ENCODE measurements at places on chromosomes 2 and 18.

DNA sequence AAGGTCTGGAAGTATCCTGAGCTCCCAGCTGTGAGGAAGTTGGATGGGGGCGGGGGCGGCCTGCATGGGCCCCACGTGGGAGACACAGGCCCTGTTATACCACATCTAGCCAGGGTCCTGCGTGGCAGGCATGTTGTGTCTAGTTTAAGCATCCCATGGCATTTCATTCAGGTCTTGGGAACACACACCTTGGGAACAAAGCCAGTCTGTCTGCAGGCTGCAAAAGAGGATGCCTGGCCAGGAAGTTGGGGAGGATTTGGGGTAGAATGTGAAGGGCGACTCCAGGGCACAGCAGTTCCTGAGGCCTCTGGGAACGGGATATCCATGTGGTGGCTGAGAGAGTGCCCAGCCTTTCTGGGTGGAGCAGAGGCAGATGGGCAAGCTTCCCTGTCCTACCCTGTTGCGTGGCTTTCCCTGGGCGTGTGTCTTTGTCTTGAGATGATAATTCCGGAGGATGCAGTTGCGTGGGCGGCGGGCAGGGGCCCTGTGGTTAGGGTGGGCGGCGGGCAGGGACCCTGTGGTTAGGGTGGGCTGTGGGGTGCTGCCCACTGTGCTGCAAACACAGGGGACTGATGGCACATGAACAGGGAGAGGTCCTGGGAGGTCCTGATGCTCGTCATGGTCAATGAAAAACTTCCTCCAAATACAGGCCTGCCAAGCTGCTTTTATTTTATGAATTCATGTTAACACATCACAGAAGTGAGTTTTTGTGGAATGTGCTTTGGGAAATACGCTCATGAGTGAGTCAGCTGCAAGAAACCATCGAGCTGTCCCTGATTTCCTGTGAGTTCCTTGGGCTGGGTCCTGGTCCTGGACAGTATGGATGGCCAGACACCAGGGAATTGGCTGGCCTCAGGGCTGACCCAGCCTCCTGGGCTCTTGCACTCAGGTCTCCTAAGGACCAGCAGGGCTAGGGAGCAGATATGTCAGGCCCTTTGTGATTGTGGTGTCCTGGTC, 90.0 kb upstream of the HS6ST1 start:
- no peak for DNase-seq

DNA sequence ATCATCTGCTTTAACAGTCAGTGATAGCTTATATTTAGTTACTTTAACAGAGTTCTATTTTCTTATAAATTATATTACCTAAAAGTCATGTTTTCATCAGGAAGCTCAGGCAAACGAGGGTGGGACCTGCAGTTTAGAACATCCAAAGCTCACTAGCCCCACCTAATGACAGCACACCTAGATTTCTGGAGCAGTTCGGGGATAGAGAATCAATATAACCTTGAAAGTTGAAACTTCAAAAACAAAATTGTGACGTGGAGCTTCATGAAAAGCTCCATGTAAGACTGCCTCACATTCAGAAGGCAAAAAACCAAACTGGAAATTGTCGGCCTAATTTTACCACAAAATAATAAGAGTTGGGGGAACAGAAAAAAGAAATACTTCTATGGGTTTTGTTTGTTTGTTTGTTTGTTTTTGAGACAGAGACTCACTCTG, 185.9 kb upstream of the CCDC150 start:
- DNase-seq: peak; percentile 21

GRCh38 chr2:234496835-234497593, at the start of gene ARL4C:
Gene ARL4C (minus strand): TSS chr2:234497081. CDS start chr2:234496586, 495 bp downstream.
- peak; percentile 88 for DNase-seq

- DNase-seq: no peak
Observed at GRCh38 chr2:150169237-150169629, 318.2 kb downstream of the RND3 start.

DNA sequence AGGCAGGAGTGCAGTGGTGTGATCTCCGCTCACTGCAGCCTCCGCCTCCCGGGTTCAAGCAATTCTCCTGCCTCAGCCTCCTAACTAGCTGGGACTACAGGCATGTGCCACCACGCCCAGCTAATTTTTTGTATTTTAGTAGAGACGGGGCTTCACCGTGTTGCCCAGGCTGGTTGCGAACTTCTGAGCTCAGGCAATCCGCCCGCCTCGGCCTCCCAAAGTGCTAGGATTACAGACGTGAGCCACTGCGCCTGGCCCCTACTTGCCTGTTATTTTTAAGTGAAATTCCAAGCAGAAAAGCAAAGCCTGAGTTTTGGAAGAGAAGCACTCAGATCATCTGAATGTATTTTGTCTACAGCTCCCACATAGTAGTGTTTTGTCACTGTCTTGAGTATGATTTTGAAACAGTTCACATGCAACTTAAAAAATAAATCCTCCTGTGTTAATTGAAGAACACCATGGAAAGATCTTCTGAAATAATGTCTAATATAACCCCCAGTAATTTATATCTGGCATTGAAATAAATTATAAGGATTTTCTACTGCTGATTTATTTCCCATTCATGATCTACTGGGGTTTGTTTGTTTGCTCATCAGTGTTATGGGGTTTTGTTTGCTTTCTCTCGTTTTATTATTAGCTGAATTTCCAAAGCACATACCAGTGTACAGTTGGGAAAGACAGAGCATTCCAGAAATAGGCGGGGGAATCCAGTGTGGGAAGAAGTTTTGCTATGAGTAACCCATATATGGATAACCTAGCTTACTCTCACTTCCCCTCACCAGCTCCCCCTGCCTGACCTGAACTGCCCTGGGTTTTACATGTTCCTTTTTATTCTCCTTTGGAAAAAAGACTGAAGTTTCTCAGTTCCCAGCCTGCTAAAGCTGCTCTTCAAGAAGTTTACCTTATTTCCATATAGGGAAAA, 80.1 kb upstream of the MAP3K20 start:
- no peak for DNase-seq

GRCh38 chr2:176091329-176092258, 927 bp upstream of the HOXD13 start:
- DNase-seq: no peak

- DNase-seq: no peak
Observed at GRCh38 chr2:29628862-29629261, 292.5 kb downstream of the ALK start.

DNA sequence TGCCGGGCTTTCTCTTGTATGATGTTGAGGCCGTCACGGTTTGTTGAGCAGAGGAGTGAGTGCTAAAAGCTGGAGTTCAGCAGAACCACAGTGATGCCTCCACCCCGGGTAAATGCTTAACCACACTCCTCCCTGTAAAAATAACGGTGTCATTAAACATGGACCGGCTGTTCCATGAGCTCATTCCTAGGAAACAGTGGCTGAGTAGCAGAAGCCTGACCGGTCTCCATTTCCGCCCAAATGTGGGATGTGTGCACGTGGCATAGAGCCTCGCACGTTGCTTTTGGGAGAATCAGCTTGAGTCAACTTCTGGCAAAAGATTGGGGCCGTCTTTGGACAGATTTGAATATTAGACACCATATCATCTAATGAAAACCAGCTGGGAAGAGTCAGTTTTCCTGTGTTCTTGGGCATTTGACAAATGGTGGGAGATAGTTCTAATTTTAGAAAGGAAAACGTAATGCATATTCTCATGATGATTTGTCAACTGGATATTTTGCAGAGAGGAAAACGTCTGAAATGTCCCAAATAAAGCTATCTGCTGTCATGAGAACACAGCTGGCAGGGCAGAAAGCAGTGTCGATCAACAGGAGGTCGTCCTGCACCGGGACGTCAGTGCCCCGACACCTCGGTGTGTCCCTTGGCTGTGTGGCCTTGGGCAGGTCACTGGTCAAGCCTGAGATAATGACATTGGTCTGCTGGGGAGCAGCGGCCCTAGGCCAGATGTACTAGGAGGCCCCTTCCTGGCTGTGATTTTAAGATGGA, 42.4 kb downstream of the LRRFIP1 start:
- DNase-seq: no peak

DNA sequence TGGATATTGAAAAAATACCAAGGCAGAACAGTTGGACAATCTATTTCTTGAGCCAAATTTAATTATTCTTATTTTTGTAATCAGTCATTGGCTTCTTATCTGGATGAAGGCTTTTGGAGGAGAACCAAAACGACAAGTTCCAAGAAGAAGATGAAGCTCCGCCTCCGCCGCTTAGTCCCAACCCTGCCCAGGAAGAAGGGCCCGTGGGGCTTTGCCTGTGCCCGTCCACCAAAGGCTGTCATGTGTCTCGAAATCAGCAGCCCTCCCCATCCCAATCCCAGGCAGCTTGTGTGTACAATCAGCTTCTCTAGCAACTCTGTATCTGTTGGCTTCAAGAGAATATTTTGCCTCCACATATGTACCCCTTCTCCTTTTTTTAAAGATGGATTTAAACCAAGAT, 24.6 kb downstream of the PTRHD1 start:
- no peak for DNase-seq

- DNase-seq: peak; percentile 37
Observed at GRCh38 chr2:45964223-45964841, 312.9 kb downstream of the PRKCE start.

DNA sequence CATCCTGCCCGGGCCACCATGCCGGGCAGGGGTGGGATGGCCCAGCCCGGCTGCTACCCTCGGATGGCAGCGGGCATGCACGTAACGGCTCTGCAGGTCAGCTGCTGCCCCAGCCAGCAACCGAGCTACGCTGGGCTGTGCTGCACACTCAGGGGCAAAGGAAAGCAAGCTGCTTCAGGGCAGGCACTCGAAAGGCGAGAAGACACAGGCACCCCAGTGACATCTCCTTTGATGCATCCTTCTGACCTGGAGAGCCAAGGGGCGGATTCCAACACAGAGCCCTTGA, 8.8 kb downstream of the HDAC4 start:
- DNase-seq: no peak

DNA sequence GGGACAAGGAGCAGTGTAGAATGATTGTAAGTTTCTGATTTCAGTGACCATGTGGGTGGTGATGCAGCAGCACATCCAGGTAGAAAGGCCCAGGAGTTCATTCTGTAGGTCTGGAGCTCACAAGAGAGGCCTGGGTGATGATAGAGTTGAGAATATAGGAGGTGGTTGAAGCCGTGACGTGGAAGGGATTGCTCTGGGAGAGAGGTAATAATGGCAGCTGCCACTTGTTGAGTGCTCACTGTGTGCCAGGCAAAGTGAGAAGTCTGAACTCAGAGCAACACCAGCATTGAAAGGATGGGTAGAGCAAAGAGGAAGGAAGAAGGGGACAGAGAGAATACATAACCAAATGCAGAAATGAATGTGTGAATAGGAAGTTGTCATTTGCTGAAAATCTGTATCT, 3.3 kb downstream of the TTLL4 start:
- DNase-seq: no peak

- no peak for DNase-seq
Observed at GRCh38 chr2:173663353-173663752, 301.8 kb downstream of the SP3 start.

GRCh38 chr2:143313861-143314260, 184.6 kb downstream of the ARHGAP15 start:
- DNase-seq: no peak

DNA sequence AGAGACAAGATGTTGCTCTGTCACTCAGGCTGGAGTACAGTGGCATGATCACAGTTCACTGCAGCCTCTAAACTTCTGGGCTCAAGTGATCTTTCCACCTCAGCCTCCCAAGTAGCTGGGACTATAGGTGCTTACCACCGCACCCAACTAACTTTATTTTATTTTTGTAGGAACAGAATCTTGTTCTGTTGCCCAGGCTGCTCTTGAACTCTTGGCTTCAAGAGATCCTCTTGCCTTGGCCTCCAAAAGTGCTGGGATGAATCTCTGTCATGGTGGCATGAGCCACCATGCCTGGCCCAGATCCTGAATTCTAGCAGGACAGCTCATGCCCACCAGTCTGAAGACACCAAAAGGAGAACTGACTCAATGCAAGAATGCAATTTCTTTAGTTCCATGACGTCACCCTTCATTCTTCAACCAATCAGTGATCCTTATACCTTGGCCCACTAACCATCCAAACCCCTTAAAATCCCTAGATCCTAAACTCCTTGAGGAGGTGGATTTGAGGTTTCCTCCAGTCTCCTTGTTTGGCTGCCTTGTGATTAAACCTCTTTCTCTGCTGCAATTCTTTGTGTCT, 25.6 kb upstream of the CXXC1 start:
- DNase-seq: no peak

DNA sequence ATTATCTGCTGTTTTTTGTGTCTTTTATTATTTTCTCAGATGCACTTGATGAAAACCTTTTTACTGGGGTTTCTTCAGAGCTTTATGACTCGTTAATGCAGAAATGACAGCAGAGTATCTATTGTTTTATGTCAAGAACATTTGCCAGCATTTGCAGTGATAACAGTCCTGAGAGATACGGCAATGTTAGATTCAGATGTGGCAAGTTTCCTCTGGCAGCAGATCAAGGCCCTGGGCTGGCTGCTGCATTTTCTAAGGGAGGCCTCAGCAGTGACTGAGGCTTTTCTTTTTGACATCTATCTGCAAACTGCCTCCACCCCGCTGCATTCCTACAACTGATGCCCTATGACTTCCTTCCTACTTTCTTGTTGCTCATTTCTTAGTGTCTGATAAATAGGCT, 40.2 kb downstream of the EFEMP1 start:
- DNase-seq: no peak

GRCh38 chr2:64234150-64234549, 89.9 kb upstream of the PELI1 start:
- no peak for DNase-seq

DNA sequence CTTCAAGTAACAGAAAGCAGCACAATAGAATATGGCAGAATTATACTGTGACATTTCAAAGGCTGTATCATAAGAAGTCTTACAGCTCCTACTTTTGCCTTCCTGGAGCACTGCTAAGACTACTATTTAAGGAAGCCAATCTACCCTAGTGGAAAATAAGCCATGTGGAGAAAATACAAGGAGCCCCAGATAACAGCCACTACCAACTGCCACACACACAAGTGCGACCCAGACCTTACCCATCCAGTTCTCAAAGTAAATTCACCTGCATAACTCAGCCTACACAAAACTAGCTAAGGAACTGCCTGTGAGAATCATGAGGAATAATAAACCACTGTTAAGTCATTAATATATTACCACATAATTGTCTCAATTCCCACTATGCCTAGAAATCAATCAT, 66.4 kb downstream of the USP34 start:
- no peak for DNase-seq

- no peak for DNase-seq
Observed at GRCh38 chr2:98608962-98609604, 694 bp downstream of the UNC50 start.

GRCh38 chr2:157842106-157842879, 33.8 kb downstream of the ACVR1 start:
- DNase-seq: no peak

All from 8988T (cell line).